Stimulated activated CD8-positive, alpha-beta memory T cell treated with anti-CD3 and anti-CD28 coated beads, Interleukin-12 subunit alpha, Interleukin-12 subunit beta, amount 100 ng/mL, for 1 hour (primary cell): ENCODE measurements at places on chromosomes 2 and 18.

GRCh38 chr18:58013241-58014211 is 30.5 kb upstream of the NEDD4L start:
- DNase-seq = no peak

DNA sequence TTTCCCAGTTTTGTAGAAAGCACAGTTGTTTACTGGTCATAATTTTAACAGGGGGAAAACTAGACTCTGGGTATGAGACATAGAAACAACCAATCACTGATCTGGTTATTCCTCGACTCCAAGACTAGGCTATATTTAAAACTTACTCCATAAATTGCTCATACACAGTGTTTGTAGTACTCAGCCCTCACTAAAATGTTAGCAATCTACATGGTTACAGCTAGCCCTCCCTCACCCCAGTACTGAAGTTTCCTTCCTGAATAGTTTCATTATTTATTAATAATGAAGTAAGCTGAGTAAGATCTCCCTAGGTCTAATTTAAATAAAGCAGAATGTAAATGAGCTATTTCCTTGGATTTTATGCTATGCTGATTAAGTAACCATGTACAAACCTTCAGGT is 275.1 kb downstream of the CDH20 start:
- no peak for DNase-seq

GRCh38 chr2:37982847-37983246 is 57.8 kb downstream of the RMDN2 start:
- DNase-seq = no peak

GRCh38 chr2:113236367-113237159 is 42.2 kb downstream of the PAX8 start:
- DNase-seq = no peak

- no peak for DNase-seq
Observed at GRCh38 chr2:109128616-109129355, at the start of gene SH3RF3. SH3RF3 (plus strand) TSS chr2:109129205.

GRCh38 chr2:16777123-16777870 is 111.7 kb upstream of the CYRIA start:
- no peak for DNase-seq

- no peak for DNase-seq
Observed at GRCh38 chr2:203948733-203949132, 12.2 kb downstream of the ICOS start.

DNA sequence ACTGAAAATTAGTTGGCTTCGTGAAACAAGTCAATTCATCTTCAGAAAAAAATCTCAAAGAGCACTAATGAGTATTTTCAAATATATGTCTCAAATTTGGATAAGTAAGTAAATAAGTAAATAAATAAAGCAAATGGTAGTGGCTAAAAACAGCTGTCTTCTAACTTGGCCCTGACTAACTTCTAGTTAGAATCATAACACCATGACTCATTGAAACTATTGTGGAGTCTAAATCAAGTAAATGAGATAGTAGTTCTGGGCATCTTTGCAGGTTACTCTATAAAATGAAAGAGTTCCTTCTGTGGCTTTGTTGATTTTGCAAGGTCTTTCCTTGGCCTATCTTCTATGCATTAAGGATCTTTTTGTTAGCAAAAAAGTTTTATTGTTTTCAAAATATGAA is 110.7 kb downstream of the SLC8A1 start:
- no peak for DNase-seq

- no peak for DNase-seq
Observed at GRCh38 chr18:51236225-51236624, 38.7 kb upstream of the MEX3C start.

DNA sequence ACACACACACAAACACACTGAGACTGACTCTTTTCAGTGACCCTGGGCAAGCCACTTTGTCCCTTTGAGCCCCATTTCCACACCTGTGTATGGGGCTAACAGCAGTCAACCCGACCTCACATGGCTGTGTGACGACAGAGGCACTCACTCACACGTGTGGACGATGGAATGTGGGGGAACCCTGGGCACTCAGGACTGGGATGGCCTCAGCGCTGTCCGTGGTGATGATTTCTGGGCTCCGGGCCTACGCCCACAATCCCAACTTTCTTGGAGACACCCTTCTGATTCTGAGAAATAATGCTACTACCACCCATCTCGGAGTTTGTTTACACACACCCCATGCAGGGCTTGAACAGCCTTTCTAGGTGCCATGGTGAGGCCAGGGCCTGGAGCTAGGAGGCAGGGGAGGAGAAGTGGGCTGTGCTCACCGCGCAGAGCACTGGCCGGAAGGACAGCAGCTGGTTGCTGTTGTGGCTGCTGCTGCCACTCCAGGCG is 1.5 kb downstream of the CRYBA2 start:
- no peak for DNase-seq

GRCh38 chr2:197256021-197256420 is 54.6 kb downstream of the ANKRD44 start:
- no peak for DNase-seq

DNA sequence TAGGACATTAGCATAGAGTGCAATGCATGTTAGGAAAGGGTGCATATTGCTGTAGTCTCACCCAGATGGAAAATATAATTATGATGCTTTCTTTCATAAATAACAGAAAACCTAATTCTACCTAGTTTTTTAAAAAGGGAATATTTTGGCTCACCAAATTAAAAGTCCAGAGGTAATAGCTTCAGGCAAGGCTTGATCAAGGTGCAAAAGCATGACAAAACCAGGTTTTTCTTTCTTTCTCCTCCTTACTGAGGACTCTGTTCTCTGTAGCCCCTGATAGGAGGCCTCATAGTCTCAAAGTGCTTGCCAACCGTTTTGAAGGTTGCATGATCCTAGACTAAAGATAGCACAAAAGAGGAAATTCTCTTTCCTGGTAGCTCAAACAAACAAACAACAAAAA is 349.9 kb downstream of the CTNNA2 start:
- DNase-seq = no peak

DNA sequence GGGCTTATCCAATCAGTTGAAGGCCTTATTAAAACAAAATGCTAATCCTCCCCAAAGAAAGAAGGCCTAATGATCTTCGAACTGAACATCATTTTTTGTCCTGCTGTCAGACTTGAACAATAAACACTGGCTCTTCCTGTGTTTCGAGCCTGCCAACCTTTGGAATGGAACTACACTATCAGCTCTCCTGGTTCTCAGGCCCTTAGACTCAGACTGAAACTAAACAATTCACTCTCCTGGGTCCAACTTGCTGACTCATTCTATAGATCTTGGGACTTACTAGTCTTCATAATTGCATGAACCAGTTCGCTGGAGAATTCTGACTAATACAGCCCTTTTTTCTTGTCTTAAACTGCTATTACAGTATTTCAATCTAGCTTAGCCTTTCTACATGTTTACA is 235.2 kb downstream of the LNPK start:
- no peak for DNase-seq

DNA sequence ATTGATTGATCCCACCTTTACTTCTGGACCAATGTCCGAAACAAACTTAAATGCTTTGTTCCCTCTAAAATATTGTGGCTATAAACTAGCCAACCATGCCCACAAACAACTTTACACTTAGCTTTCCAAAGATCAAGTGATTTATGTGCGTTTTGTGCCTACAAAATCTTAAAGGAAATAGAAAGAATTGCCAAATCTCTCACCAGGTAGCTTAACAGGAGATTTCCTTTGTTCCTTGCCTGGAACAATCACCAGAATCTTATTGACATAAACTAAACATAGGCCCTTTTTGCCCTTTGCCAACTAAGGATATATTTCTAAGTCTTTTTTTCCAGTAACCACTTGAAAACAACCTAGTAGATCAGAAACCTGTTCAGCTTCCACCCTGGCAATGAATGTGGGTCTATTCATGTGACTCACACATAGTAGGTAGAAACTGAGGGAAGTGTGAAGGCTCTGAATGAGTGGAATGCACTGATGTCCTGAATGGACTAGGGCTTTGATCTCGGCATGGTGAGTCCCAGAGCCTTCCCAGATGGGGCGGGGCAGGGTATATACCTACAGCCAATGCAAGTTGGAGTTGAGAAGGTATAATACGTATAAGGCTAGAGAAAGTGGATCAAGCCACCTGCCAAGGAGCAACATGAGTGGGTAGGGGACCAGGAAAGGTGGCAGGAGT is 94.6 kb upstream of the PPP1CB start:
- no peak for DNase-seq

DNA sequence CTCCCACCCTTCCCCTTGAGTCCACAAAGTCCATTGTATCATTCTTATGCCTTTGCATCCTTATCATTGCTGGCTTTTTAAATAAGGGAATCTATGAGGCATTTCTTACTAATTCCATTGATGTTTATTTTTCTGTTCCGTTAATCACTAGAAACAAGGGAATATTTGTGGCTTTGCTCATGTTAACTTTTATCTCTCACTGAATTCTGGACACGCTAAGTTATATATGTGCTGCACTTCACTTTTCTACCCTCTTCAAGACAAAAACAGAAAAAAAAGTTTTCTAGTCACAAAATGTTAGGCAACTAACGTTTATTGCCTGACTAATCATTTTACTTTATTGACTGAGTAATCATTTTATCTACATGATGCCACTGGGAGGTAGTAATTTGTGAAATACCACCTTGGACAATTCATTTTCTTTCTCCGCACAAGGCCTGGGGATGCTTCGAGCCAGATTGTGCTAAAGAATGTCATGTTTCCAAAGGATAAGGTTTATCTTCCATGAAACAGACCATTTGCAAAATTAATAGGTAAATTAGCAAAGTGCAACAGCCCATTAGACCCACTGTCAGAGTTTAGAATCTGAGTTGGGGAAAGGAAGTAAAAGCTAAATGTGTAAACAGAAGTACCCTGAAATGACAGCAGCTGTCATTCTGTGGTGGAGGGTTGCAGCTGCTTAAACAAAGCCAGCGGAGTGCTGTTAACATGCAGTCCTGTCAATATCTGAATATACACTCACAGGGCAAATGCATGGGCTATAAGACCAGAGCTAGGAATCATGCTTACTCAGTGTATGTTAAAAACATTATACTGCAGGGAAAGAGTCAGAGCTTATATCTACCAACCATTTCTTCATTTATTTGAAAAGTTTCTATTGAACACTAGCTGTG is 658.7 kb downstream of the CNTNAP5 start:
- DNase-seq = no peak

- DNase-seq = no peak
Observed at GRCh38 chr2:122706757-122707223, 951.3 kb downstream of the TSN start.

- DNase-seq = no peak
Observed at GRCh38 chr2:39640681-39641080, 25.0 kb upstream of the TMEM178A start.

DNA sequence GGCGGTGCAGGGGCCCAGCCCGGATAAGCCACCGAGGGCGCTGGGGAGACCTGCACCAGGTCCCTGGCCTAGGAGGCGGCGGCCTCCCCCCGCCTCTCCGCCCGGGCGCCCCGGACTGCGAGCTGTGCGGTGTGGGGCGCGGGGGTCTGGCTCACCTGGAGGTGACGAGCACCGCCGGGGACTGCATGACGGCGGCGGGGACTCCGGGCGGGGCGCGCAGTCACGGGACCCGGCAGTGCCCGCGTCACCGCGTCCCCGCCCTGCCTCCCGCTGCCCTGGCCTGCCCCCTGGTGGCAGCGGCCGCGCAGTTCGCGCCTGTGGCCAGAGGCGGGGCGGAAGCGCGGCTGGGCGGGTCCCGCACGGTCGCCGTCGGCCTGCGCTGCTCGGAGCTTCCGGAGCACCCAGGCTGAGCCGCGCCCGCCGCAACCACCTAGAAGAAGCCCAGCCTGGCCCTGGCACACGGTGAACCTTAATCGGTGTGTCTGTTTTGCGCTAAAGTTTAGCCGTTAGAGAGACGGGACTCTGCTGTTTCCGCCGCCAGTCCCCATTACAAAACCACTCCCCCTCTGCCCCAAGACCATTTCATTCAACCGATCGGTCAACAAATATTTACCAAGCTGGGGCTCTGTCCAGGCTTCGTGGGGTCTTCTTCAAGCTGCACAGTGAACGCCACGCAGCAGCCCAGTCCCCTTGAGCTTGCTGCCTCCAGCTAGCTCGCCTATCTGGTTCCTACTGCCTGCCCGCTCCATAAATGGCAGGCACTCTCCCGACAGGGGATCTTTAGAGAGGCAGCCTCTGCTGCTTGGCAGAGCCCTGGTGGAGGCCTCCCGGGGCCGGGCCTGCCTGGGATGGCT is at the start of gene HS1BP3:
TSS of gene HS1BP3 (minus strand) at position 222 of the 854 bp plus-strand sequence. CDS start at position 187, 35 bp downstream.
- peak; percentile 75 for DNase-seq

- no peak for DNase-seq
Observed at GRCh38 chr2:197171582-197171981, 139.0 kb downstream of the ANKRD44 start.

GRCh38 chr18:11148680-11149440 is 509 bp downstream of the PIEZO2 start:
- no peak for DNase-seq

- no peak for DNase-seq
Observed at GRCh38 chr2:101264360-101264939, 11.8 kb downstream of the CNOT11 start.

GRCh38 chr18:8769509-8770095 is 64.2 kb downstream of the MTCL1 start:
- DNase-seq = no peak

DNA sequence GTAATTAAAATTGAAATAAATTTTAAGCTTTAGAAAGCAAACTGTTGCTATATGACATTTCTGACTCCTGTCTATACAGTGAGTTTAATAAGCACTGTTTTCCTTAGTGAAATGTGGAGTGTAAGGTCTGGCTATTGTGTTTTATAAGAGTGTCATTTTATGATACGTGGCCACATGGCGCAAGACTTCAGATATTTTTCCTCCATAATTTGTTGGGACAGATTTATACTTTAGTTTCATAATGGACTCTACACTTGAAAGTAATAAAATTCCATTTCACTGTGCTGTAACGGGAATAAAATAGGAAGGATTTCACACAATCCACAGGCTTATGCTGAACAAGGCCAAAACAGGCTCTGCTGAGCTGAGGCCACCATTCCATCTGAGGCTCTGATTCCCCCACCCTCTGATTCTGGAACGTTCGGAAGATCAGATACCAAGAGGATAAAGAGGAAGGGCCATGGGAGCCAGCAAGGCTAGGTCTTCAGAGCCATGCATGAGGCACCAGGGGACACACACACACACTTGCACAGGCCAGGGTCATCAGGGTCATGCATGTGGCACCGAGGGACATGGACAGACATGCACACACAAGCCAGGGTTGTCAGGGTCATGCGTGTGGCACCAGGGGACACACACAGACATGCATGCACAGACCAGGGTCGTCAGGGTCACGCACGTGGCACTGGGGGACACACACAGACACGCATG is 35.6 kb downstream of the HDAC4 start:
- no peak for DNase-seq
